ENCODE measurements at places on chromosomes 7 and 10.
A peak's percentile ranks its signal among the peaks of the same experiment; 100 is the strongest.

DNA sequence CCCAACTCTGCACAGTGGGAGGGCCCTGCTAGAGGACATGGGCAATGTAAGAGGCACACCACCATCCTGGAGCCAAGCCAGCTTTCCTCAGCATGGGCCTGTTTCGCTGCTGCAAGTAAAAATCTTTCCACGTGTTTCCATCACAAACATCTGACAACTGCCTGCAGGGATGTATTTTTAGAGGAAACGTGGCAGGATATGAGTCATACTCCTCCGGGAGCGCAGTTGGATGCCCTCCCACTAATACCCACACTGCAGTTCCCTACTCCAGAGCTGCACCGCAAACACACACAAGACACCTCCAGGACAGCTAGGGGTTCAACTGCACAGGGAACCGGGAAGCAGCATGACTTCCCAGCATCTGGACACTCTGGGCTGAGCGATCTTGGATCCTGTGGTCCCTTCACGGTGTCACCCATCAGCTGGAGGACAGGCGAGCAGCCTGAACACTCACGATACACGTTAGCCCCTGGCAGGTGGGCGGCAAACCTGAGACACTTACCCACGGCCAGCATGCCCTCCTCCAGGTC is 26.1 kb downstream of the PLAC9 start:
- no peaks in the 10 kb centered on the region for H3K27me3 ChIP-seq
- H3K36me3 ChIP-seq = no peaks in the 10 kb centered on the region
- peaks cover 8% of the 10 kb centered on the region for H3K4me1 ChIP-seq
- no peak for DNase-seq
- H3K27ac ChIP-seq = no peak overlapping the region

- no peak for DNase-seq
- H3K27ac ChIP-seq = no peak overlapping the region
- H3K36me3 ChIP-seq = no peaks in the 10 kb centered on the region
- peaks cover 8% of the 10 kb centered on the region for H3K4me1 ChIP-seq
These were observed 501.6 kb downstream of the TCERG1L start for GRCh38 chr10:130809761-130810515.

DNA sequence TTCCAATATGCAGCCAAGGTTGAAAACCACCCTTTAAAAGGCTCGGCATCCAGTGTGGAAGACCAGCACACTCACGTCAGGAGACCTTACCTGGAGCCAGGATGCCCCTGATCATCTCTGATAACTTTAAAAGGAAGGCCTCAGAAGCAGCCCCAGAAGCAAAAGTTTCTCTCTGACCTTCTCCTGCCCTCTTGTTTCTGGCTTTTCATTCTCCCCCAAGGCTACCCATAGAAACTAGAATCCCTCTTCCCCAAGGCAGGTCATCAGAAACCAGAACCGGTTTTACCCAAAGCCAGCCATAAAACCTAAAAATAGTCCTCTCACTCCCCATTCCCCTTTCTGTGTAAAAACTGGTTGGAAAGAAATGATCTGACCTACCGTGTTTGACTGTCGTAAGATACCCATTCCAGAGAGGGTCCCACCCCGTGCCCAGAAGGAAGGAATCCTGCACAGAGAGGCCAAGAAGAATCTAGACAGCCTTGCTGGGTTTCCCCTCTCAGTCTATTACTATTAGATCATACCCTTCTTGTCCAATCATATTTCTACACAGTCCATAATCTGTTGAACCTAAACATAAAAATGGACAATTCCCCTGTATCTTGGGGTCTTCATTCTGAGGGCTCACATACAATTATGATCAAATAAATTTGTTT is 17.5 kb upstream of the TSPAN14 start:
- peaks cover 31% of the 10 kb centered on the region for H3K4me1 ChIP-seq
- DNase-seq = no peak
- no peak overlapping the region for H3K4me3 ChIP-seq
- peaks cover 5% of the 10 kb centered on the region for H3K36me3 ChIP-seq
- H3K27ac ChIP-seq = no peak overlapping the region

DNA sequence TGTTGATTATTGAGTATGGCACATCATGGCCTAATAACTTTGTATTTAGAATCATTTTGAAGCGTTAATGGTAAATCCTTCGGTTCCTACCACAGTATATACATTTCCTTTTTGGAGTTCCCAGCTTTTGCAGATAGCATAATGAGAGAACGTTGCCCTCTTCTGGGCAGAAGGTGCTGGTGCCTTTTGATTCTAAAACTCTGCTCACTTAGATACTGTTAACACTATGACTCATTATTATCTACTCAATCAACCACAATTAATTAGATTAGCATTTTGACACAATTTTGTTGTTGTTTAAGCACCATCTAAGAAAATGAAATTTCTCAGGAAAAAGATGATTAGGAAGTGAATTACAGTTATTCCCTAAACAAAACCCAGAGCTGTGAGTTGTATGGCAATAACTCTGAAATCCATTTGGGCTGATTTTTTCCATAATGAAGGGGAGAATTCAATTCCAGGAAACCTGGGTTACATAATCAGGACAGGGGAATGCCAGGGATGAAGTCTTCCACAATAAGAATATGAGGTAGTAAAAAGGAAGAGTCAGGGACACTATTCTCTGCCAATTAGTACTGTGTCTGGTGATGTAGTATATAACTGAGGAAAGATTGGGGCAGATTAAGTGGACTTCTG is 11.5 kb upstream of the DLD start:
- H3K4me3 ChIP-seq = no peak overlapping the region
- peak; percentile 40 for DNase-seq
- no peaks in the 10 kb centered on the region for H3K4me1 ChIP-seq
- H3K36me3 ChIP-seq = no peaks in the 10 kb centered on the region

GRCh38 chr10:4083509-4084003 is 298.5 kb upstream of the KLF6 start:
- H3K27me3 ChIP-seq = no peaks in the 10 kb centered on the region
- no peak for DNase-seq
- no peak overlapping the region for H3K27ac ChIP-seq
- H3K36me3 ChIP-seq = no peaks in the 10 kb centered on the region

- H3K4me1 ChIP-seq = no peaks in the 10 kb centered on the region
- H3K4me3 ChIP-seq = no peak overlapping the region
- no peaks in the 10 kb centered on the region for H3K36me3 ChIP-seq
- no peak overlapping the region for H3K27ac ChIP-seq
- H3K27me3 ChIP-seq = no peaks in the 10 kb centered on the region
These were observed 24.6 kb upstream of the SGMS1 start for GRCh38 chr10:50648089-50648934.

DNA sequence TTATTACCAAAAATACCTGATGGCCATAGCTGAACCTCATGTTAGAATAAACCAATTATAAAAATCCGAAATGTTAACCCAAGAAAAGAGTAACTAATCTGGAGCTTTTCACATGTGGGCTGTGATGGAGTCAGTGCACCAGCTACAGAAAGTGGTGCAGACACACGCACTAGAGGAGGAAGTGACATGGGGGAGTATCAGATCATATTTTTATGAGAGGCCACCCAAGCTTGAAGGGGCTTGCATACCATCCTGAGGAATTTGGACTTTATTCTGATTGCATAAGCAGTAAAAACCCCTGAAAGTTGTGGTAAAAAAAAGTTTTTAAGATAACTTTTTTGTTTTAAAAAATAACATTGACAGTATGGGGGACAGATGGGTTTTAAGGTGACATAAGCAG is 1148.5 kb upstream of the CELF2 start:
- H3K27ac ChIP-seq = no peak overlapping the region
- no peak overlapping the region for H3K4me3 ChIP-seq
- no peak for DNase-seq
- H3K36me3 ChIP-seq = no peaks in the 10 kb centered on the region

DNA sequence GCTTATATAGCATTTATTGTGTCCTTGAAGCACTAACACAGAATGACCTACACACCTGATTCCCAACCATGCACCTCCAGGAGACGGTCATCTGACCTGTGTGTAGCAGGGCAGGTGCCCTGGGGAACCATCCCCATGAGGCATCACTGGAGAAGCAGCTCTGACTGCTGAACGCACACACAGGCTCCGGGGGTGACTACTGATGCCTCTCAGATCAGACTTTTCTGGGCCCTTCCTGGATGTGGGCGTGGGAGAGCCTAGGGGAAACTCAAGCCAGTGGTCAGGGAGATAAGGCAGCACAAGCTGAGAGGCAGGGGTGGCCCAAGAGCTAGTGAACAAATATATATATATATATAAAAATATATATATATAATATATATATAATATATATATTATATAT is 37.6 kb downstream of the CPXM2 start:
- no peak overlapping the region for H3K27ac ChIP-seq
- H3K4me1 ChIP-seq = peaks cover 12% of the 10 kb centered on the region
- H3K4me3 ChIP-seq = no peak overlapping the region
- peaks cover 4% of the 10 kb centered on the region for H3K36me3 ChIP-seq

DNA sequence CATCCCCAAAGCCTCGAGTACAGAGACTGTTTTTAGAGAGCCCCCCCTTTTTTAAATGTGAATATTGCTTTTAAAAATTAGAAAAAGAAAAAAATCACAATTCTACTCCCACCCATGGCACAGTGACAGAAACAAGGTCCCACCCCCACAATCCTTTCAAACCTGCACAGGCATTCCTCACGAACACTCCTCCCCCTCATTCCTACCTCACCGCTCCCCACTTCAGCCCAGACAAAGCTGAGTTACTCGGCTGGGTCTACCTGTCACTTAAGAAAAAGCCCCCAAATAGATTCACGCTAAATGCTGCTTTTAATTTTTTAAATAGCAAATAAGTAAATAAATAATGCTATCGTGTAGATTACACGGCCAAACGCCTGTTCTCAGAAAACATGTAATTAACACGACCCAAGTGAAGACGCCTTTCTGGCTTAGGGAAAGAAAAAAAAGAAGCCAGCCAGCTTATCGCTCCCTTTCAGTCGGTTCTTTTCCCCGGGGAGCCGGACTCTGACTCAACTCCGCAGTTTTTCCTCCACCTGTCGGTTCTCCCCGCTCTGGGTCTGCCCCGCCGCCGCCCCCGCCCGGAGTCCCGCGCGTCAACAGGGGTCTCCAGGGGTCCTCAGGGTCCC is 739 bp downstream of the MPP7 start:
- H3K4me1 ChIP-seq = peaks cover 31% of the 10 kb centered on the region
- H3K27ac ChIP-seq = peak overlapping the region; percentile 90
- H3K4me3 ChIP-seq = peak overlapping the region; percentile 96

DNA sequence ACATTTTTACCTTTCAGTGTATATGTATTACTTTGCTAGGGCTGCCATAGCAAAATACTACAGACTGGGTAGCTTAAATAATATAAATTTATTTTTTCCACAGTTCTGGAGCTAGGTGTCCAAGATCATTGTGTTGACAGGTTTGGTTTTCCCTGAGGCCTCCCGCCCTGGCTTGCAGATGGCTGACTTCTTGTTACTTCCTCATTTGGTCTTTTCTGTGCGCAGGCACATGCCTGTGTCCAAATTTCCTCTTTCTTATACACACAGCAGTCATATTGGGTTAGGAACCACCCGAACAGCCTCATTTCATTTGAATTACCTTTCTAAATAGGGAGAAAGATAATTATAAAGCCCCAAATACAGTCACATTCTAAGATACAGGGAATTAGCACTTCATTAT is 521.6 kb upstream of the SORCS1 start:
- H3K27me3 ChIP-seq = no peaks in the 10 kb centered on the region
- no peak overlapping the region for H3K27ac ChIP-seq
- H3K4me3 ChIP-seq = no peak overlapping the region
- peaks cover 8% of the 10 kb centered on the region for H3K4me1 ChIP-seq
- no peak for DNase-seq

- H3K4me3 ChIP-seq = no peak overlapping the region
- no peak for DNase-seq
- peaks cover 13% of the 10 kb centered on the region for H3K36me3 ChIP-seq
- H3K27me3 ChIP-seq = no peaks in the 10 kb centered on the region
- no peak overlapping the region for H3K27ac ChIP-seq
These were observed 194.9 kb downstream of the ETV1 start for GRCh38 chr7:13794581-13794980.

- no peaks in the 10 kb centered on the region for H3K36me3 ChIP-seq
- H3K4me1 ChIP-seq = no peaks in the 10 kb centered on the region
- H3K4me3 ChIP-seq = no peak overlapping the region
- H3K27ac ChIP-seq = no peak overlapping the region
These were observed 58.3 kb downstream of the VCL start for GRCh38 chr10:74056050-74056818.

DNA sequence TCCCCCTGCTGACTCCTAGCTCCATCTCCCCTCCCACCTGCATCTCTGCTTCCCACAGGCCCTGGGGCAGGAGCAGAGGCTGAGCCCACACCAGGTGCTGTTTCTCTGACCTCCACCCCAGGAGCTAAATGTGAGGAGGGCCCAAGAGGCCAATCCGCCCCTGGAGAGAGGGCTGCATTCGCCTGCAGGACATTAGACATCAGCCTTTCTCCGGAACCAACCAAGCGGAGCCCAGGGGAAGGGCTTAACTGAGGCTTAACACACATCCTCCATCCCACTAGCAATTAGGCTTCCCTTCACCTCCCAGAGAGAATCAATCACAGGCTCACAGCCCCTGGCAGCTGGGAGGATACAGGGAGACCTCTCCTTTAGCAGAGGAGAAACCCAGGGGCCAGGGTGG is 50.5 kb downstream of the SH3PXD2A start:
- H3K4me3 ChIP-seq = no peak overlapping the region
- peak; percentile 73 for DNase-seq
- peak overlapping the region; percentile 79 for H3K27ac ChIP-seq
- H3K4me1 ChIP-seq = peaks cover 38% of the 10 kb centered on the region
- no peaks in the 10 kb centered on the region for H3K36me3 ChIP-seq

DNA sequence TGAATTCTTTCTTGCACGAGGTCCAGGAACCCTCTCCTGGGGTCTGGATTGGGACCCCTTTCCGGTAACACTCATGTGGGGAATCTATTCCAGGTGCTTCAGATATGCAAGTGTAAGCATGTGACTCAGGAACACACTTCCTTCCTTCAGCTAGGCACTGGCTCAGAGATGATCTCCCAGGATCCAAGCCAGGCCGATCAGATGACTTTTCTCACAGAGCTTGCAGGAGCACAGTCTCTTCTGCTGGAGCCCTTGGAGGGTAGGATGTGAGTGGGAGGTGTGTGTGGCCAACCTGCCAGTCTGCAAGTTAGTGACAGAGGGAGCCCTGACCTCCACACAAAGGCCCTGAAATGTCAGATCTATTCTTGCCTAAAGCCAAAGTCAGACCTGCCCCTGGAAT is 108.3 kb downstream of the CPXM2 start:
- H3K36me3 ChIP-seq = no peaks in the 10 kb centered on the region
- no peak overlapping the region for H3K27ac ChIP-seq
- no peak overlapping the region for H3K4me3 ChIP-seq
- H3K4me1 ChIP-seq = peaks cover 26% of the 10 kb centered on the region
